ENCODE measurements at places on chromosomes 5 and 9. TPM values are rescaled to one million over a fixed set of nuclear protein-coding genes. Genes with fewer than 3 reads are reported as not detected.

- DNase-seq, result no peak
These were observed 24.3 kb downstream of the ISOC1 start for GRCh38 chr5:129118826-129119225.

- DNase-seq, result no peak
These were observed 311.3 kb downstream of the GADD45G start for GRCh38 chr9:89916001-89916597.

DNA sequence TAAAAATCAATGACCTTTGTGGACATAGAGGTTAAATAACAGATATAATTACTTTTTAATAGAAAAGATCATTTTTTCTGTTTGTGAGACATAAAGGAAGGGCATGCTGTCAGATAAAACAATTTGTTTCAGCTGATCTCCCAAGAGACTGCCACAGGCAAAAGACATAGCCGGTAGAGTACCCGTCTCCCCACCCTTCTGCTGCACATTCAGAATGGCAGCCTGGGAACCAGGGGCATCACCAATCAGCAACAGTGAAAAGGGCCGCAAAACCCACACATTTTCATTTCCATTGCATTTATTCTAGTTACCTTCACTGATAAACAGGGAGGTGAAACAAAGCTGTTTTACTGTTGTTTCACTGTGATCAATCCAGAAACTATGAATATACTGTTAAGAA lies 357.7 kb downstream of the ARRDC3 start:
- DNase-seq, result no peak

- DNase-seq, result no peak
These were observed 27.7 kb downstream of the SLC22A5 start for GRCh38 chr5:132397224-132397623.

DNA sequence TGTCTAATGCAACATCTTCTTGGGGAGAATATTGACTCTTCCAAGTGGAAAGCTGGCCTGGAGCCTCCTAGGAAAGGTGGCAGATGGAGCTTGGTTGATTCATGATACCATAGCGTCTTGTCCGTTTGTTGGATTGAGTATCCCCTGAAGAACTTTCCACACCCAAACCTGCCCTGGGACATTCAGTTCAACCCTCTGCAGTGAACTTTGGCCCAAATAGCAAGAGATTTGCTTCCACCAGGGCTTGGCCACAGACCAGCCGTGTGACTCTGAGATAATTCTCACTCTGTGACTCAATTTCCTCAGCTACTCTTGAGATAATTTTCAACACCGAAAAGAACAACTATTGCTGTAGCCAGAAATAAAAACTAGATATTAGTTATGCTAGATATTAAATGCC lies 108.0 kb upstream of the RAD23B start:
- no peak for DNase-seq

DNA sequence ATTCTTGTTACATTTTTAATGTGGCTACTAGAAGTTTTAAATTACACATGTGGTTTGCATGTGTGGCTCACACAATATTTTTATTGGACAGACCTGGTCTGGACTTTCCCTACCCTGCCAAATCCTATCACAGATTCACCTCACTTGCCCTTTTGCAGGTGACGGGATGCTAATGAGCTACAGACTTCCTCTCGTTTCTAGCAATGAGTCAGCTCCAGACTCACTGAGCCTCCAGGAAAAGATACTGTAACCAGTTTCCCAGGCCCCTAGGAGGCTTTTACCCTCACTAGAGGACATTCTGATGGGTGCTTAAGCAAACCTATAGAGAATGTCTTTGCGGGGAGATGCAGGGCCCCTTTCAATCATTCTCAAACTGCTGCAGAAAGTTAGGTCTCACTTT lies 135.4 kb downstream of the WDR41 start:
- no peak for DNase-seq

DNA sequence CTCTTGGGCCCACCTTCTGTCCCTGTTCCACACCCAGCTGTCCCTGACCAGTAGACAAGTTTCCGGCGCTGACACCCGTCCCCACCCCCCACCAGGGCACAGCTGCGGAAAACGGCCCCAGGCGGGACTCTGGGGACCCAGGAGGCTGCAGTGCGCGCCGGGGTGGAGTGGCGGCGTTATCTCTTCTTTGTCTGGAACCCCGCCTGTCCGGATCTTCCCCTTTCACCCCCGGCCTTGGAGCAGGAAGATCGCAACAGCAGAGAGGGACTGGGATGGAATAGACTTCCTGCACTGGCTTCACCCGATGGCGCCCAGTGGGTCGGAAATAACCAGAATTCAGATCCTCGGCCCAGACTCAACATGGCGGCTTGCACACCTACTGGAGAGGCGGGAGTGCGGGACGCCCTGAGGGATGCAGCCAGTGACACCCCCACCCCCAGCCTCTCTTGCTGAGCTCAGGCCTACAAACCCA lies 4.7 kb downstream of the PAX5 start:
- no peak for DNase-seq

DNA sequence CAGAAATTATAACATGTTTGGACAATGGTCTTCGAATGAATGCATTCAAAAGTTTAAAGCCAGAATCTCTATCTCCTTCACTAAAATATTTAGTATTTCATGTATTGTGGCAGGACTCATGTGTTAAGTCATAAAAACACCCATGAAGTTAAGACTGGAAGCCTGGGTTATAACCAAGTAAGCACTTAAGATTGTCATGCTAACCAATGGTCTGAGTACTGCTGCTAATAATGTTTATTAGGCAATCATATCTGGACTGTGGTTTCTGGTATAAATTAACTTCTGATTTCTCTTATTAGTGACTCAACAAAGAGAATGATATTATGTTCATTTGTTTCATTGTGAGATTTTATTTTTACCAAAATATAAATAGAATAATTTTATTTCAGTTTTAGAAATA lies 297.9 kb upstream of the EDIL3 start:
- no peak for DNase-seq

DNA sequence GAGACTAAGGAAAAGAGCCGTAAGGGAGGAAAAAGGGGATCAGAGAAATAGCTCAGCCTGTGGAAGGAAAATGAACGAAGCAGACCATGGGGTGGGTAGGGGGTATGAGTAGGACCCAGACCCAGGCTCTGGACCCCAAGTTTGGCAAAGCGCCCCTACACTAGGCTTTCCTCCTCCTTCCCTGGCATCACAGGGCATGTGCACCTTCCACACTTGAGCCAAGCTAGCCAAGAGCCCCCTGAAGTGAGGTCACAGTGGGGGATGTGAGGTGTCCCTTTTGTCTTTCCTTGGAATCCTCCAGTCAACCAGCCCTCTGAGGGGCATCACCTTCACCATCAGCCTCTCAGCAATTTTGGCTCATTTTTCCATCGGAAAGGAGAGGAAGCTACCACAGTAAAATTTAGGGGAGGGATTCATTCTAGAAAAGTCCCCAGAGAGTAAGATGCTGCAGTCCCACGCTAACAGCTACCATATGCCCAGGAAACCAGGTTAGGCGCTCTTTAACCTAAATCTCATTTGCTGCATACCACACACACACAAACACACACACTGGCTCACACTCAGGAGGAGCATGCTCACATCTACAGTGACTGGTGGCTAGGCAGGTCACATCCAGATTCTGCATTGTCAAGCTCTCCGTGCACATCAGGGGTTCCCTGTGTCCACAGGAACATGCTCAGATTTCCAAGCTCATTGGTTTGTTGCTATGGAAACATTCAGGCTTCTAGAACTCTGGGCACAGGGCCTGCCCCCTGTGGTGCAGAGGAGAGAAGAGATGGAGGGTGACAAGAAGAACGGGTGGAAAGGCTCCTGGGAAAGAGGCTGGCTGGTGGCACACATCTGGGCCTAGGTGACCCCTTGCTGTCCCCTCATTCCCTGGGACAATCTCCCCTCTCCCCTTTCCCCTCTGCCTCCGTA lies 9.9 kb downstream of the REEP2 start:
- no peak for DNase-seq

DNA sequence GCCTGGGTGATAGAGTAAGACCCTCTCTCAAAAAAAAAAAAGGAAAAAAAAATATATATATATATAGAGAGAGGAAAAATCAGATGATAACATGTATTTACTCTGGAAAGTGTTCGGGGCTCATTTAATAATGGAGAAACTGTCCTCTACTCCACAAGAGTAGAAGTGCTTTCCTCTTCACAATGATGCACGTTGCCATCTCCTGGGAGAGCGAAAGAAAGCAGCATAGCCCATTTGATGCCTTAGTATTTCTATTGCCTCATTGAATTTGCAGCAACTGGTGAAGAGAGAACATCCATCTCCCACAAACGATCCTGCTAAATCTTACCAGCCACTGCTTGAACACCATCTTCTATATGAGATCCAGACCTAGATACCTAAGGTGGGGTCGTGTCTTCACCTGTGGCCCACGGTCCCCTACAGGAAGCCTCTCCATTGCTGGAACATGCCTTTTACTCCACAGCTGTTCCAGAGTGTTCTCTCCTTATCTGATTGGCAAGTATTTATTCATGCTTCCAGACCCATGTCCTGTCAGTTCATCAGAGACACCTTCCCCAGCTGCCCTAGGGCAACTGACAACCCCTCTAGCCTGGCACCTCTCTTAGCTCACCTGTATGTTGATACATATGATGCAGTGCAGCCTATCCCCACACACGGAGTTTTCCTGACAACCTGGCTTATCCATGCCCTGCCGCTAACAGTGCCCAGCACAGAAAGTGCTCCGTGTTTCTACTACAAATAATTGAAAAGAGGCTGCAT lies 115.3 kb downstream of the MARCHF11 start:
- DNase-seq, result no peak

DNA sequence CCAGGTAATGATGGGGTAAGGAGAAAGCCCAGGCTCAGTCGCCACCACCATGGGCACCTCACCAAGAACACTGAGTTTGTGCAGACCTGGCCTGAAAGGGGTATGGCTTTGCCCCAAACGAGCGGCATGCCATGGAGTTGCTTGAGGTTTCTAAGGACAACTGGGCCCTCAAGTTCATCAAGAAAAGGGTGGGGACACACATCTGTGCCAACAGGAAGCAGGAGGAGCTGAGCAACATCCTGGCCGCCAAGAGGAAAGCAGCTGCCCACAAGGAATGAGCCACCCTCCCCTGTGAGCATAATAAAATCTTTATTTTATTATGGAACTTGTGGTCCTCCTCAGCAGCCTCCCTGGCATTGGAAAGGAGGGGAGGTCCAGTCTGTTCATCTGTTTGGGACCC lies 23.8 kb downstream of the CD14 start:
- DNase-seq, result no peak

GRCh38 chr5:39427229-39427628 lies 2.4 kb upstream of the DAB2 start:
- no peak for DNase-seq

DNA sequence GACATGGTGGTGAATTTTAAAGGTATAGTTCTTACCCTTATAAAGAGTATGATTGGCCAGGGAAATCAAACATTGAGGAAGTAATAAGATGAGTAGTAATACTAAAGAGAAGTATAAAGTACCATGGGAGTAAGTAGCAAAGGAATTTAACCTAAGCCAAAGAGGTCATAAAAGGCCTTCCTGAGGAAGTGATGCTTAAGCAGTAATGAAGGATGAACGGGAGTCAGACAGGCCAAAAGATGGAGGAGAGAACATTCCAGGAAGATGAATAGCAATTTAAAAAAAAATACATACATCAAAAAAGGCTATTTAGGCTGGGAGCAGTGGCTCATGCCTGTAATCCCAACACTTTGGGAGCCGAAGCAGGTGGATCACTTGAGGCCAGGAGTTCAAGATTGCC lies 29.0 kb downstream of the KLHL3 start:
- DNase-seq, result no peak

DNA sequence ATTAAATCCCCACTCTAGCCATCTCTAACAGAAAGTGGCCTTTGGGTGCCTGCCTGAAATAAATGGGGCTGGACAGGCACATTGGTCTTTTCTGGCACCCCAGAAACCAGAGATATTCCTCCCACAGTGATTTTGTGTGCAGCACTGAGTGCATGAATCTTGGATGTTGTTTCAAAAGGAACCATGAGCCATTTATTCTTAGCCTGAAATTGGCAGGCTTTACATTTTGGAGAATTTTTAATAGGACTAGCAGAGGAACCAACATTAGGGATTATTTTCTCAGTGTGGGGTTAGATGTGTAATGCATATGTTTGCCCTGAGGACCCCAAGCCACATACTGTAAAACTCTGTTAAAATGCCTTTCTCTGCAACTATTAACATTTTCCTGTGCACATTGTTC lies 451.3 kb downstream of the NFIB start:
- DNase-seq, result no peak

GRCh38 chr9:136225366-136225747 lies 20.3 kb downstream of the QSOX2 start:
- no peak for DNase-seq

DNA sequence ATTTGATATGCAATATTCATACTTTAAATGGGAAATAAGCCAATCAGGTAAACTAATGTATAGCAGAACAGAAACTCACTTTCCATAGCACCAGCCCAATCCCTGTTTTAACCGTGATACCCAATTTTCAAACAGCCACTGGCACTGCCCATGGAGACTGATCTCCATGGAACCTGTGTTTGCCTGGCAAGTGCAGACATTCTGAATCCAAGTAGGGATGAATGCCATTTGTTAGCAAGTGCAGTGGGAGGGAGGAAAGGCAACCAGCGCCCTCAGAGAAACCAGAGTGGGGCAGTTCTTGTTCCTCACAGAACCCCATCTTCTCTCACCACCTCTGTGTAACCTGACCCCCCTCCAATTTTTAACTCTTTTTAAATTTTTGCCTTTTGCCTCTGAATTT lies 229.1 kb downstream of the CTNND2 start:
- DNase-seq, result no peak

DNA sequence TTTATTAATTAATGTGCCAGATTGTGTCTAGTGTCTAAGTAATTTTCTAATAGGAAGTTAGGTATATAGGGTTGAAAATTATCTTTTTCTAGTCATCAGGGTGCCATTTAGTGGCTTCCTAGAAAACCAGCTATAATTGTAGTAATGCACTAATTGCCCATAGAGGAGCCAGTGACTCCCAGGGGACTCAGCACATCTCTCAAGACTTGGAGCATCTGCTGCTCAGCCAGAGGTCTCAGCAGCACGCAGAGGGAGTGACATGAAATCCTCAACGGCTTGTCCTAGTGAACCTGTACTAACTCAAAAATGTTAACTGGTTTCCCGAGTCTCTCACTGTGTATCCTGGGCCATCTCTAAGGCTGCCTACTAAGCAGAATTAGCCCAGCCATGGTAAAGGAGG lies 78.2 kb upstream of the MAN2A1 start:
- no peak for DNase-seq

SLCO6A1 gene
- not detected for polyA plus RNA-seq

CMYA5 gene
- polyA plus RNA-seq, result 18.8 TPM

SLC27A6 gene
- polyA plus RNA-seq, result 1.00 TPM

ABO gene
- 6.8 TPM for polyA plus RNA-seq

HEMGN gene
- polyA plus RNA-seq, result 3.1 TPM

IGIP gene
- 7.3 TPM for polyA plus RNA-seq

EXD3 gene
- 9.2 TPM for polyA plus RNA-seq

NUTM2F gene
- polyA plus RNA-seq, result not detected
